Activated CD8-positive, alpha-beta memory T cell treated with anti-CD3 and anti-CD28 coated beads, Interleukin-2, amount 10 ng/mL, durations not matched to agents 7 days and 5 days (primary cell): ENCODE measurements at places on chromosomes 5 and 9. TPM values are rescaled to one million over a fixed set of nuclear protein-coding genes. Genes with fewer than 3 reads are reported as not detected.
A peak's percentile ranks its signal among the peaks of the same experiment; 100 is the strongest.

Gene C1QTNF2
- total RNA-seq: not detected

Gene IRGM
- 3.8 TPM for total RNA-seq

Gene INSL6
- not detected for total RNA-seq

Gene RGMB
- total RNA-seq: 1.1 TPM

Gene TSTD2
- total RNA-seq: 12.6 TPM

Gene PDE6A
- total RNA-seq: not detected

DNA sequence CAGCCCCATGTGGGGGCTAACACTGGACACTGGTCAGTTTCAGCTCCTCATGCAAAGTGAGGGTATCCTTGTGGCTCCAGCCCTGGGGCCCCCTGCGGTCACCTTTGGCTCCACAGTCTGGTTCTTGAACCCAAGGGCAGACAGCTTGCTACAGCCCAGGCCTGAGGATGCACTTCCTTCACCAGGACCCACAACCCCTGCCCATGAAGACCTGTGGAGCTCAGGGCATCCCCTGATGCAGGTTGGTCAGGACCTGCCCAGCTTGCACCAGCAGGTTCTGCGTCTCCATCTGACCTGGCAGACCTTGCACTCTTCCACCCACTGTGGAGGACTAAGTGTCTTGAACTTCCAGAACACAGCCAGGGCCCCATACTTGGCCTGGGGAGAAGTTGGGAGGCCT lies 3.7 kb upstream of the MRNIP start:
- H3K27ac ChIP-seq: no peak overlapping the region
- no peak overlapping the region for H3K4me3 ChIP-seq
- peaks cover 16% of the 10 kb centered on the region for H3K4me1 ChIP-seq
- no peak for DNase-seq

DNA sequence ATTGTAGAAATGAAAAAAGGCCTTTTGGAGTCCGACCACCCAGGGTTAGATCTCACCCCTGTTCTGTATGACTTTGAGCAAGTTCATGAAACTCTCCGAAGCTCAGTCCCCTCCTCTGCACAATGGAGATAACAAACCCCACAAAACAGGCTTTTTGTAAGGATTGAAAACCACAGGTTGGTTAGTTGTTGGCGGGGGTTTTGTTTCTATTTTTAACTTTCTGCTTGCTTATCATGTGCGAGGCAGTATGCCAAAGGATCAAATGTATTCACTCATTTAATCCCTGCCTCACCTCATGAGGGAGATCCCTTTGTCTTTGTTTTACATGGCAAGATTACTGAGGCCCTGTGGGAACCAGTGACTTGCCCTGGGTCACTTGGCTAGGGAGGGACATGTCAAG lies 539.1 kb downstream of the CDK5RAP2 start:
- no peak for DNase-seq
- no peaks in the 10 kb centered on the region for H3K36me3 ChIP-seq
- no peak overlapping the region for H3K4me3 ChIP-seq
- no peaks in the 10 kb centered on the region for H3K27me3 ChIP-seq

GRCh38 chr9:20032413-20033006 lies 243.7 kb upstream of the SLC24A2 start:
- no peaks in the 10 kb centered on the region for H3K36me3 ChIP-seq
- peaks cover 4% of the 10 kb centered on the region for H3K4me1 ChIP-seq
- no peak for DNase-seq
- H3K27ac ChIP-seq: no peak overlapping the region

GRCh38 chr5:53871050-53871449 lies 310.6 kb downstream of the NDUFS4 start:
- no peak overlapping the region for H3K27ac ChIP-seq
- H3K4me1 ChIP-seq: no peaks in the 10 kb centered on the region
- H3K4me3 ChIP-seq: no peak overlapping the region
- no peaks in the 10 kb centered on the region for H3K36me3 ChIP-seq

GRCh38 chr5:132003170-132003744 lies 8.2 kb downstream of the ACSL6 start:
- no peak overlapping the region for H3K4me3 ChIP-seq
- H3K4me1 ChIP-seq: peaks cover 44% of the 10 kb centered on the region
- no peaks in the 10 kb centered on the region for H3K27me3 ChIP-seq
- no peak overlapping the region for H3K27ac ChIP-seq
- H3K36me3 ChIP-seq: no peaks in the 10 kb centered on the region
- DNase-seq: no peak

DNA sequence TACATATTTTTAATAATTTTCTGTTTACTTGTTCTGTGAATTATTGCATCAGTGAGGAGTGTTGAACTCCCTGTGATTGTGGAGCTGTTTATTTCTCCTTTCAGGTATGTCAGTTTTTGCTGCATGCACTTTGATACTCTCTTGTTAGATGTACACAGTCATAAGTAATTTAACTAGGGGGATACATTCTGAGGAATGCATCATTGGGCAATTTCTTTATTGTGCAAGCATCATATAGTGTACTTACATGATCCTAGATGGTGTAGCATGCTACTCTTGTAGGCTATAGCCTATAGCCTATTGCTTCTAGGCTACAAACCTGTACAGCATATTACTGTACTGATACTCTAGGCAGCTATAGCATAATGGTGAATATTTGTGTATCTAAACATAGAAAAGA lies 9.5 kb downstream of the DENND4C start:
- H3K36me3 ChIP-seq: peaks cover 21% of the 10 kb centered on the region
- H3K4me3 ChIP-seq: no peak overlapping the region
- no peak overlapping the region for H3K27ac ChIP-seq
- peaks cover 9% of the 10 kb centered on the region for H3K4me1 ChIP-seq

DNA sequence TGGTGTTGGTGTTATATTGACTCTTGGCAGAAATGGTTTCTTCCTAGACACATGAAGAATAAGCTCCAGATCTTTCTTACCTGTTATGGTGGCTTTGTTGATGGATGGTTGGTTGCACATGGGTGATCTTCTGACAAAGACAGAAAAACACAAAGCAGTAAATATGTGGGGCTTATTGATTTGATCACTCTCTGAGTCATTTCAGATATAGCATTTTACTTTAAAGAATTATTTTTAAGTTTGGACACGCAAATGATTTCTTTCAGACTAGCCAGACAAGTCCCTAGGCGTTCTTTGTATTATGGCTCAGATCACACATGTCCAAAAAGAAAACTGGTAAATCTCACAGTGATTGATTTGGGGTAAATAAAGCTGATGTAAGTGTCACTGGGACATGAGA lies 597.6 kb downstream of the RAB3C start:
- DNase-seq: no peak
- H3K36me3 ChIP-seq: no peaks in the 10 kb centered on the region
- peaks cover 21% of the 10 kb centered on the region for H3K27me3 ChIP-seq
- H3K27ac ChIP-seq: no peak overlapping the region
- peaks cover 24% of the 10 kb centered on the region for H3K4me1 ChIP-seq
- no peak overlapping the region for H3K4me3 ChIP-seq

- DNase-seq: no peak
- no peaks in the 10 kb centered on the region for H3K27me3 ChIP-seq
- no peaks in the 10 kb centered on the region for H3K36me3 ChIP-seq
Measured at GRCh38 chr9:117548556-117548955, 133.7 kb upstream of the ASTN2 start.

DNA sequence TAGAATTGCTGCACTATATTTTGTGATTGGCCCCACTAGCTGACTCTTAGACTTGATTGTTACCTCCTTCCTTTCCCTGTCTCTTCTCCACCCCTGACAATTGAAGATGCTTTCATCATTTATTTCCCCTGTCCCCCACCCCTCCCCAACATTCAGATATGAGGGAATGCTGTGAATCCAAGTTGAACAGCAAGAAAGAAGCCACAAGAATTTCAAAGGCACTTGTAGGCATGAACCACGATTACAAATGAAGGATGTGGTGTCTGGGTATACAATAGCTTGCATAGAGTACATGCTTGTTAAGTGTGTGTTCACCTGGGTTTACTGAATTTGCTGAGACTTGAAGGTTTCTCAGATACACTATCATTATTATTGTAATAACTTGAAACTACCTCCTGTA lies 78.3 kb upstream of the TRIO start:
- no peaks in the 10 kb centered on the region for H3K27me3 ChIP-seq
- no peaks in the 10 kb centered on the region for H3K4me1 ChIP-seq
- DNase-seq: no peak
- no peak overlapping the region for H3K27ac ChIP-seq
- H3K4me3 ChIP-seq: no peak overlapping the region

- no peaks in the 10 kb centered on the region for H3K27me3 ChIP-seq
- no peak for DNase-seq
- H3K27ac ChIP-seq: no peak overlapping the region
- H3K36me3 ChIP-seq: no peaks in the 10 kb centered on the region
Measured at GRCh38 chr9:28121366-28121765, 548.1 kb upstream of the C9orf72 start.

DNA sequence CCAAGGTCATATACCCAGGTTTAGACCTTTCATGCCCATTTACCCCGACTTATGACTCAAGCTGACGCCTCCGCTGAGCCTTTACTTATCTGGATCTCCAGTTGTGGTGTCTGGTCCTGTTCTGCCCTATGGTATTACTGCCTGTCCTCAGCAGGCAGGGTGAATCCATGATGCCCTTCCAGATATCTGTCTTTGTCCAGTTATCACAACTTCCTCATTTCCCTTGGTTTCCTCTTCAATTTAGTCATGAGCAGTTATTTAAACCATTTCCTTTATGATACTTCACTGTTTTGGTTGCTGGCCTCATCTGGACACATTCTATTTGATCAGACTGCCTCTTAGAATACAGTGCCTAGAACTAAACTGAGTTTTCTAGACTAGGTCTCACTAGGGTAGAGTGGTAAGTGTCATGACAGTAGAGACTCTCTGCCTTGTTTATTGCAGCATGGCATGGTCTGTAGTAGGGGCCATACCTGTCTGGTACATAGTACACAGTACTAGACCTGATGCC lies 93.3 kb downstream of the MELK start:
- no peak overlapping the region for H3K4me3 ChIP-seq
- peaks cover 24% of the 10 kb centered on the region for H3K4me1 ChIP-seq
- no peak for DNase-seq
- no peaks in the 10 kb centered on the region for H3K27me3 ChIP-seq

- no peaks in the 10 kb centered on the region for H3K27me3 ChIP-seq
- H3K27ac ChIP-seq: no peak overlapping the region
- H3K4me1 ChIP-seq: peaks cover 19% of the 10 kb centered on the region
Measured at GRCh38 chr9:112279501-112279900, 53.9 kb downstream of the PTBP3 start.

- DNase-seq: peak; percentile 87
Measured at GRCh38 chr5:157222506-157223230, 42.0 kb downstream of the ITK start.

- H3K4me1 ChIP-seq: no peaks in the 10 kb centered on the region
- H3K27ac ChIP-seq: no peak overlapping the region
- H3K4me3 ChIP-seq: no peak overlapping the region
- H3K27me3 ChIP-seq: peaks cover 2% of the 10 kb centered on the region
- DNase-seq: no peak
Measured at GRCh38 chr5:155070781-155071180, 57.2 kb downstream of the KIF4B start.

DNA sequence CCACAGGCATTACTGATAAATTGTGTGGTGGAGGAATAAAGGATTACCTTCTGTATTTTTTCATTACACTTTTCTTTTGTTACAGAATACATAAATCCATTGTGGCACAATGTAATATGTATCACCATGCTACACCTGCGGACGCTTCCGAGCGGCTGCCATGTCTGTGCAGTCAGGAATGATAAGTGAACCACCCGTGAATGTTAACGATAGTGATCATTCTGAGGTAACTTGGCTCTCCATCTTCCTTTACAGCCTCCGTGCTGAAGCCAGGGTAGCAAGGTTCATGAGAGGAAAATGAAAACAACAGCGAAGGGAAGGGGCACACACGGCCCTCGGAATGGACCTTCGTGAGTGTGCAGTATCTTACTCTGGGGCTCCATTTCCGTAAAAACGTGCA lies 161.2 kb downstream of the MAPKAP1 start:
- H3K4me1 ChIP-seq: no peaks in the 10 kb centered on the region
- H3K36me3 ChIP-seq: peaks cover 2% of the 10 kb centered on the region
- DNase-seq: no peak

DNA sequence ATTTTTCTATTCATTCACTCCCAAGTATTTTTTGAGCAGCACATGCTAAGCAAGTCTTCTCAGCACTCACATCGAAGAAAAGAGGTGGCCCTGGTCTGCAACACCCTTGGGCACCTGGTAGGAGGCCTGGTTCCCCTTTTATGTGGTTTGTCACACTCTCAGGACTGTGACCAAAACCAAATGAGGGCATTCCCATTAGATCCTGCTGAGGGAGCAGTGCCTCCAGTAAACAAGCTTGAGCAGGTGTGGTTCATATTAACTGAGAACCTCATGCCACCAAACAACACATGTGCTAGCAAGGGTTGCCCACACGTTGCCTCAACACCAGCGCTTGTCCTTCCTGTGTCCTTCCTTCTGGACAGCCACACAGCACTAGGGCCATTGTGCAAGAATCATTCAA lies 26.9 kb upstream of the SYK start:
- DNase-seq: no peak
- H3K4me1 ChIP-seq: no peaks in the 10 kb centered on the region
- H3K4me3 ChIP-seq: no peak overlapping the region
- no peaks in the 10 kb centered on the region for H3K36me3 ChIP-seq
- H3K27me3 ChIP-seq: peaks cover 23% of the 10 kb centered on the region
- H3K27ac ChIP-seq: no peak overlapping the region

DNA sequence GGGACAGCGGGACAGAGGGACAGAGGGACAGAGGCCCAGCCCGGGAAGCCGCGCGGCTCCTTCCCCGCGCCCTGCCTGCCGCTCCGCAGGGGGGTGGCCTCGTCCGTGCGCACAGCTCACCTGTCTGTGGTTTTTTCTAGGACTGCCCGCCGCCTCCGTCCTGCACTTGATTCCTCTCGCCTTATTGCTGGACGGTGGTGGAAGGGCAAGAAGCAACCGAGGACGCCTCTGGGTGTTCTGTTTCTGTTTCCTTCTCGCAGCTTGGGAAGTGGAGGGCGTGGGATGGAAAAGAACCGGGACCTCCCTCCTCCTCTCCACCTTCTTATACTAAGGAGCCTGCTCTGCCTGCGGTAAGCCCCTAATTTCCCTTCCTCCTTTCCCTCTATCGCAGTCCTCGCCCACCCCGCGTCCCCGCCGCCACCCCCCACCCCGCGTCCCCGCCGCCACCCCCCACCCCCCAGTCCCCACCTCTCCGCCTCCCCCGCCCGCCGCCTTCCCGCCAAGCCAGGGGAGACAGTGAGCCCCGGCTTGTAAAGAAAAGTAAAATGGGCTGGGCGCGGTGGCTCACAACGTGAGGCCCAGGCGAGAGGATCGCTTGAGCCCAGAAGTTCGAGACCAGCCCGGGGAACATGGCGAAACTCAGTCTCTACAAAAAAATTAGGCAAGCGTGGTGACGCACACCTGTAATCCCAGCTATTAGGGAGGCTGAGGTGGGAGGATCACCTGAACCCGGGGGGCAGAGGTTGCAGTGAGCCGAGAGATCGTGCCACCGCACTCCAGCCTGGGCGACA lies 9.6 kb upstream of the FLT4 start:
- H3K4me3 ChIP-seq: no peak overlapping the region
- peaks cover 45% of the 10 kb centered on the region for H3K27me3 ChIP-seq
- no peak for DNase-seq
- H3K36me3 ChIP-seq: no peaks in the 10 kb centered on the region
- H3K27ac ChIP-seq: no peak overlapping the region
- H3K4me1 ChIP-seq: peaks cover 2% of the 10 kb centered on the region

GRCh38 chr9:78047106-78047505 lies 15.5 kb upstream of the GNAQ start:
- H3K36me3 ChIP-seq: no peaks in the 10 kb centered on the region
- H3K27me3 ChIP-seq: peaks cover 9% of the 10 kb centered on the region
- H3K4me1 ChIP-seq: no peaks in the 10 kb centered on the region
- no peak for DNase-seq
- H3K27ac ChIP-seq: no peak overlapping the region
